ENCODE measurements at places on chromosomes 5 and 9.

DNA sequence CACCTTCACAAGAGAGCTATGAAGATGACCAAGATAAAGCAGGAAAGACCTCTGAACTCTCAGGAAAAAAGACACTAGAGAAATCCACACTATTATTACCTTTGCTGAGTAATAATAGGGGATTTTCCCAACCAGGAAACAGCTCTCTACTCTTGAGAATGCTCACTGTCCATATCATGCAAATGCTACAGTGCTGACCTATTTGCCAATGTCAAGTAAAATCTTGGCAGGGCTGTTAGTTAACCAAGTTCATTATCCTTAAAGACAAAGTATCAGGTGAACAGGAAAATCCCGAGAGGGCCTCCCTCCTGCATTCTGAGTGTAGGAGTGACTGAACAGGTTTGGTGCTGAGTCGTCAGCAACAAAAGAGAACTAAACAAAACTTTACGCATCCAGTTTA is 306.6 kb downstream of the ACTL7B start:
- DNase-seq = no peak

- DNase-seq = no peak
These were observed 650 bp downstream of the ELP1 start for GRCh38 chr9:108933231-108933717.

DNA sequence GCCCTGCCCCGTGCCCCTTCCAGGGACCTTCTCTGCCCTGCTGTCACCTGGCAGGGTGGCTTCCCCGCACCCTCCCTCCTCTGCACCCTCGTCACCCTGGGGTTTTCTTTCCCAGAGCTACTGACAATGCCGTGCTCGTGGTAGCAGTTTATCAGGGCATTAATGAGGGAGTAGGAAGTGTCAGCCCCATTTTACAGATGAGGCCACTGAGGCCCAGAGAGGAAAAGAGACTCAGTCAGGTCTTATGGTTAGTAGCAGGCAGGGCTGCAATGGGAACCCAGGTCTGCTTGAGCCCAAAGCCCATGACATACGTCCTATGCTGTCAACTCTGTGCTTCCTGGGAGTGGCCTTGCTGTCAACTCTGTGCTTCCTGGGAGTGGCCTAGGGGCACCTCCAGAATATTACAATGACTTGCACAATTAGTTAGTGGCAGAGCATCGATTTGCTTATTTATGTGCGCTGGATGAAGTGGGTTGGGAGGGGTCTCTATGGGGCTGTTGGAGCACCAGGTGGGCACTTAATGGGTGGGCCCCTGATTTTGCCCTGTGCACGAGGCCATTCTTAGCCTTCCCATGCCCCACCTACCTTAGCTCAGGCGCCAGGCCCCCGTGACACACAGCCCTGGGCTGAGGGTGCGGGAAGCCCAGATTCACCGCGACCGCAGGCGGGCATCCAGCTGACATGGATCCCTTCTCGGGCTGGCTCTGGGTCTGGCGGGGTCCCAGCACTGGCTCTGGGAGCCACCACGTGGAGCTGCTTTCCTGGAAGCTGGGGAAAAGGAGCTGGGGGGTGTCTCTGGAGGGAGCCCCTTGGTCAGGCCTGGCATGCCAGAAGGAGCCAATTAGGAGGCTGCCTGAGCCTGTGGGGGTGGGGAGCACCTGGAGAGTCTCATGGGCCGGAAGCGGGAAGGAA is 82.0 kb upstream of the ORM1 start:
- no peak for DNase-seq

DNA sequence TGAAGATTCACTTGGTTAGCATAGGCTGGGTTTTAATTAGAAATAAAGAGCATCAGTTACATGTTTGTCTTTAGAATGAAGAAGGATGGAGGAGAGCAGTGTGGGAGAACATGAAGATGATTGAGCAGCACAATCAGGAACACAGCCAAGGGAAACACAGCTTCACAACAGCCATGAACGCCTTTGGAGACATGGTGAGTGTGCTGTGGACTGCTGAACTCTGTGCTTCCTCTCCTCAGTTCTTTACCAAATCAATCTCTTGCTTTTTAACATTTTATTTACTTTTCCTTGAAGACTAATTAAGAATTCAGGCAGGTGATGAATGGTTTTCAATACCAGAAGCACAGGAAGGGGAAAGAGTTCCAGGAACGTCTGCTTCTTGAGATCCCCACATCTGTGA is 38.2 kb upstream of the SPATA31E1 start:
- DNase-seq = no peak

- DNase-seq = no peak
These were observed 541.4 kb upstream of the ZNF462 start for GRCh38 chr9:106321394-106322180.

GRCh38 chr9:34777666-34778065 is 67.7 kb upstream of the CCL21 start:
- no peak for DNase-seq

DNA sequence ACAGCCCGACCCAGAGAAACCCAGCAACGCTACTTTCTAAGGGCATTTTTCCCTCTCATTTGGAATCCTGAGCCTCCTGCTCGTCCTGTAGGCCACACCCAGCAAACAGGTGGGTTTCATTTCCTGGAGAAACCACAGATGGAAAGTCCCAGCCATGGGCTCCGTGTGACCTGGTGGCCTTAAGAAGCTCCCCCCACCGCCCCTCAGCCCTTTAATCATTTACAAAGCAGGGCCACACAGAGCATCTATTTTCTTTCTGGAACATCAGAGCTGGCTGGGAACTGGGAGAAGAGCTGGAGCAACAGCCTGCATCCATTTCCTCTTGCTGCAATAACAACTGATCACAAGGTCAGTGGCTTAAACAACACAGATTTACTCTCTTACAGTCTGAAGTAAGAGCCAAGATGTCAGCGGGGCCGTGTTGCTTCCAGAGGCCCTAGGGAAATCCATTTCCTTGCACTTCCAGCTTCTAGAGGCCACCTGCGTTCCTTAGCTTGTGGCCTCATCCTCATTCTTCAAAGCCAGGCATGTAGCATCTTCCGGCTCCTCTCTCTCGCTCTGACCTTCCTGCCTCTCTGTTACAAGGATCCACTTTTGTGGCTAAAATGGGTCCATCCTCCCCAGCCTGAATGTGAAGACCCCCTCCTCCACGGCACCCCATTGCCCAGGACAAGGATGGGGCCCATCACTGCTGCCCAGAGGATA is 40.5 kb downstream of the C9orf50 start:
- no peak for DNase-seq

GRCh38 chr5:59593439-59594007 is 300.0 kb downstream of the PDE4D start:
- DNase-seq = no peak

Data from stimulated activated CD8-positive, alpha-beta memory T cell treated with anti-CD3 and anti-CD28 coated beads, Interleukin-4, amount 100 ng/mL, for 1 hour (primary cell).